ENCODE measurements at places on chromosomes 2 and 18.

- DNase-seq, result no peak
These were observed 552.9 kb upstream of the LRATD1 start for GRCh38 chr2:14079576-14079975.

- no peak for DNase-seq
These were observed 34.3 kb upstream of the RMP24 start for GRCh38 chr18:35938158-35938557.

DNA sequence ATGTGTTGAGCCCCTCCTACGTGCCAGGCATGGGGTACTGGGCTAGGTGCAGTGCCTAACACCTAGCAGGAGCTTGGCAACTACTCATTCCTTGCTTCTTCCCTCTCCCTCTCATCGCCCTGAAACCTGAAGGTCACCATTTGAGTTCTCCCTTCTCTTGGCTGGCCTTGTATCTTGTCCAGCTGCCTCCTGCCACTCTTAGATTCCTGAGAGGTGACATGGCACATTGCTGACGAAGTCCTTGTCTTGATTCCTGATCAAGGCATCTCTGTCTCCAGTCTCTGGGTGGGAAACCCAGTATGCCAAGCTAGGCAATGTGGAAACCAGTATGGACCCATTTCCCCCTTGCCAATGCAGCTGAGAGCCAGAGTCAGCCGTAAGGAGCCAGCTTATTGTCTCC lies 9.0 kb upstream of the EFR3B start:
- no peak for DNase-seq

DNA sequence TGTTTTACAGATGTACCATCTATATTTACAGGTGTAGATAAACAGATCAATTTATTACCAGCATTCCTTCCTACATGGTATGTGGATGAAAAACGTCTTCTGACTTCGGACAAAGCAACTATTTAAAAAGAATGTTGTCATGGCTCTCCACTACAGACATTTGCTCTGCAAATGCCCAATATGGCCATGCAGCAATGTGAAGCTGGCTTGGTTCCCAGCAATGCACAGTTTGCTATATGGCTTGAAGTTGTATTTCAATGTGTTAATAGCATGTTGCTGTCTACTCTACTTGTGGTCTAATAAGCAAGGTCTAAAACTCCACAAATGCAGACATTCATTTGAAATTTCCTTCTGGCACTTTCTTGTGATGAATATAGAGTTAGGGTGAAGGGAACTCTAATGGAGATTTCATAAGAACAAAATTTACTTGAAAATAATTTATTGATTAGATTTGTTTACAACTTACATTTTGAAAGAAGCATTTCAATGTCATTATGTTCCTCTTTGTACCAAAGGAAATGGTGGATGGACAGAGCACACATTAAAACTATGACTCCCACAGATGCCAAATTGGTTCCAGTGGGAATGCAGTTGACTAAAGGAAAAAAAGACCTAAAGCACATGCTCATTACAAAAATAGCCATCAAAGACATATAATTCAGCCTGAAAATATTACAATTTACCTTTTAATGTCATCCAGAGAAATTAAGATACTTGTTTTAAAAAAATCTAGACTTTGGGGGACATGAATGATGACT lies 234.0 kb downstream of the DYM start:
- no peak for DNase-seq

Measured in thoracic aorta (tissue), 2 donors.